ENCODE measurements at places on chromosomes 13 and 19. TPM values are rescaled to one million over a fixed set of nuclear protein-coding genes. Genes with fewer than 3 reads are reported as not detected.

- H3K27me3 ChIP-seq = no peaks in the 10 kb centered on the region
- H3K4me3 ChIP-seq = peak overlapping the region; percentile 9
- H3K27ac ChIP-seq = peak overlapping the region; percentile 50
- peaks cover 5% of the 10 kb centered on the region for H3K4me1 ChIP-seq
- H3K36me3 ChIP-seq = no peaks in the 10 kb centered on the region
- no peak for DNase-seq
These were observed 12.5 kb downstream of the ZNF787 start for GRCh38 chr19:56108447-56109195.

DNA sequence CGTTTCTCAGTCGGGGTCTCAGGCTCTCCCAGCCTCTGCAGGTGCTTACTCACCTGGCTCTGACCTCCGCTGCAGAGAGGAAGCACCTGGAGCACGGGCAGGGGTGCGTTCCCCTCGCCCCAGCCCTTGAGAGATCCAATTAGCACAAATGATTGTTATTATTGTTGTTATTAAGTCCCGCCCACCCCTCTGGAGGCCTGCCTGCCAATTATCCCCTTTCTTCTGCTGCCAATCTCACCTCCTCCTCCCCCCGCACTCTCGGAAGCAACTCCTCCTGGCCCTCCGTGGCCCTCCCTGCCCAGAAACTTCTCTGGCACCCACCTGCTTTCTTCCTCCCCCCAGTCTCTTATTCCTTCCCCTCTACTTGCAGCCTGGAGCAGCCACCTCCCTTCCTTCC is 8.8 kb downstream of the ZNF787 start:
- H3K4me3 ChIP-seq = no peak overlapping the region
- no peaks in the 10 kb centered on the region for H3K36me3 ChIP-seq
- H3K27me3 ChIP-seq = no peaks in the 10 kb centered on the region

Gene CCDC194
- not detected for total RNA-seq

GRCh38 chr19:45670670-45671453 is 2.8 kb downstream of the GIPR start:
- DNase-seq = peak; percentile 84
- H3K4me3 ChIP-seq = peak overlapping the region; percentile 47
- peak overlapping the region; percentile 60 for H3K27ac ChIP-seq
- peaks cover 5% of the 10 kb centered on the region for H3K4me1 ChIP-seq
- peaks cover 2% of the 10 kb centered on the region for H3K27me3 ChIP-seq

DNA sequence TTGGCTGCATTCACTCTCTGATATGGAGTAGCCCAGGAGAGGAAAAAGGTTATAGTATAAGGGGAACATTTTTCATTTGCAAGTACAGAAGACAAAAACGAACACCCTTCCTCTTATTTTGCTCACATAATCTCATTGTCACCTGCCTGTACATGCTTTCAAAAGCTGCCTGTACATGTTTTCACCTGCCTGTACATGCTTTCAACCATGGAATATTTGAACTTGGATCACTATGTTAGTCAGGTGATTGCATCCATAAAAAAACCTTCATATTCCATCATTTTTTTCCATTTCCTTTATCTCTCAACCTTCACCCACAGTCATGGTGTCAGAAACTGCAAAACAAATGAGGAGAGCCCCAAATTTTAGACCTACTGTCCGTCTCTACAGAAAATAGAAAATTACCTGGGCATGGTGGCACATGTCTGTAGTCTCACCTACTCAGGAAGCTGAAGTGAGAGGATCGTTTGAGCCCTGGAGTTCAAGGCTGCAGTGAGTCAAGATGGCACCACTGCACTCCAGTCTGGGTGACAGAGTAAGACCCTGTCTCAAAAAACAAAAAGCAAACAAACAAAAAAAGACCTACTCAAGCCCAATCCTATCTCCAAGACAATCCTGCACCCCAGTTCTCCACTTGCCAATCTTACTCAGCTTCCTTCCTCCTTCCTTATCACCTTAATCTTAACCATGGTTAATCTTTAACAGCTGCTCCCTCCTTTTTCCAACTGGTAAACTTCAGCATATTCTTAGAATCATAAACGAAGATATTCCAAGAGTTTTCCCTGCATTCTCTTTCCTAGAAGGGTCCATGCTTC is 11.6 kb downstream of the IGFL2 start:
- H3K27ac ChIP-seq = no peak overlapping the region
- DNase-seq = no peak
- no peaks in the 10 kb centered on the region for H3K36me3 ChIP-seq
- H3K27me3 ChIP-seq = peaks cover 4% of the 10 kb centered on the region

GRCh38 chr19:31350693-31351055 is 1.4 kb upstream of the TSHZ3 start:
- peaks cover 5% of the 10 kb centered on the region for H3K4me1 ChIP-seq
- DNase-seq = no peak
- peak overlapping the region; percentile 93 for H3K27ac ChIP-seq
- H3K4me3 ChIP-seq = peak overlapping the region; percentile 97
- H3K27me3 ChIP-seq = no peaks in the 10 kb centered on the region
